Aorta (tissue), 5 donors: ENCODE measurements at places on chromosomes 13 and 19. TPM values are rescaled to one million over a fixed set of nuclear protein-coding genes. Genes with fewer than 3 reads are reported as not detected.

The ZNF283 gene
- 12.0 TPM for total RNA-seq

DNA sequence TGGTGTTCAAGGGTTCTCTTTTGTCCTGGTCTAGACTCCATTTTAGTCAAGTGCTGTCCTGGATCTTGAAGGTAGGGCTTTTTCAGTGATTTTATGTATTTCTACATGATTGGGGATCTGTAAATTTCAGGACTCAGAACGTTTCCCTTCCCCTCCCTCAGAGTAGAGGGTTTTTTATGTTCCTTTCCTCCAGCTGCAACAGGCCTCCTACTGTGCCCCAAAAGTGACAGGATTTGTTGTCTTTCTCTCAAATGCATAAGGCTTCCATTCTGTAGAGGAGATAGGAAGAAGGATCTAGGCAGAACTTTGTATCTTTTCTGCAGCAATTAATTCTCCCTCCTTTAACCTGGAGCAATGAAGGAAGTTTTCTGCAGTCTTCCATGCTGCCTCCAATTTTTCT, 251.3 kb downstream of the MAB21L1 start:
- H3K4me1 ChIP-seq: no peaks in the 10 kb centered on the region
- no peak overlapping the region for H3K27ac ChIP-seq
- H3K36me3 ChIP-seq: no peaks in the 10 kb centered on the region
- no peaks in the 10 kb centered on the region for H3K27me3 ChIP-seq

GRCh38 chr19:14063105-14063504, 1.2 kb upstream of the PALM3 start:
- no peak for DNase-seq
- no peak overlapping the region for H3K27ac ChIP-seq
- no peaks in the 10 kb centered on the region for H3K27me3 ChIP-seq
- no peaks in the 10 kb centered on the region for H3K4me1 ChIP-seq
- no peaks in the 10 kb centered on the region for H3K36me3 ChIP-seq

DNA sequence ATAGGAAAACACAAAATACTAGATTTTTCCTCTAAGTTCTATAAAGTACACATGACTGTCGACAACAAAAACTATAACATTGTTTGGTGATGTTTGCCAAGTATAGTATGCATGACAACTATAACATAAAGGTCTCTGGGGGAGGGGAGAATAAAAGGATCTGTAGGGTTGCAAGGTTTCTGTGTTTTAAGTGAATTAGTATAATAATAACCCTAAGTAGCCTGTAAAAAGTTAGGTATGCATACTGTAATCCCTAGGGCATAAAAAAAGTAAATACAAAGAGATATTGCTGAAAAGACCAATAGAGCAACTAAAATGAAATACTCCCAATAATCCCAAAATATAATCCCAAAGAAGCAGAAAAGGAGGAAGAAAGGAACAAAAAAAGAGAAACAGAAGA, 14.6 kb downstream of the MYCBP2 start:
- no peak overlapping the region for H3K27ac ChIP-seq
- H3K4me3 ChIP-seq: no peak overlapping the region
- DNase-seq: no peak
- no peaks in the 10 kb centered on the region for H3K36me3 ChIP-seq

GRCh38 chr13:20175907-20176652, 15.2 kb upstream of the GJA3 start:
- no peaks in the 10 kb centered on the region for H3K27me3 ChIP-seq
- no peaks in the 10 kb centered on the region for H3K4me1 ChIP-seq
- no peaks in the 10 kb centered on the region for H3K36me3 ChIP-seq
- H3K27ac ChIP-seq: no peak overlapping the region
- no peak for DNase-seq

DNA sequence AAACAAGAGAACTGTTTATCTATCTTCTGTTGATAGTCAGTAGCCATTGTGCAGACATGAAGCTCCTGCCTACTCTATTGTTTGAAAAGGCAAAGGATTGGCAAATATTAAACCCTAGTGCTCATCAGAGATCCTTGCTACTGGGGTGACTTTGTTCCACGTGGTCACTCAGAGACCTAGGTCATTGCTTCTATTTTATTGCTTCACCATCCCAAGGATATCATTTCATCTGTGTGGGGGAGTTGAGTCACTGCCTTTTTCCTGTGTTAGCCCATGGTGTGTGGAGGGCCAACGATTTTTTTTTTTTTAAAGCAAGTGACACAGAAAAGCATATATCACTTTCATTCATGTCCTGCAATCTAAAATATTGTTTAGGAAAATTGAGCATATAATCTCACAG, 254.1 kb upstream of the RXFP2 start:
- no peak overlapping the region for H3K27ac ChIP-seq
- H3K4me1 ChIP-seq: no peaks in the 10 kb centered on the region
- H3K36me3 ChIP-seq: no peaks in the 10 kb centered on the region
- no peak overlapping the region for H3K4me3 ChIP-seq

DNA sequence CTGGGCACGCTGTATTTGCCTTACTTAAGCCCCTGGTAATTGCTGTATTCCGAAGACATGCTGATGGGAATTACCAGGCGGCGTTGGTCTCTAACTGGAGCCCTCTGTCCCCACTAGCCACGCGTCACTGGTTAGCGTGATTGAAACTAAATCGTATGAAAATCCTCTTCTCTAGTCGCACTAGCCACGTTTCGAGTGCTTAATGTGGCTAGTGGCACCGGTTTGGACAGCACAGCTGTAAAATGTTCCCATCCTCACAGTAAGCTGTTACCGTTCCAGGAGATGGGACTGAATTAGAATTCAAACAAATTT, 676 bp downstream of the BRCA2 start:
- H3K27ac ChIP-seq: peak overlapping the region; percentile 85
- peak overlapping the region; percentile 56 for H3K4me3 ChIP-seq
- no peaks in the 10 kb centered on the region for H3K4me1 ChIP-seq
- no peaks in the 10 kb centered on the region for H3K27me3 ChIP-seq

GRCh38 chr13:31946091-31946770, 85.3 kb upstream of the FRY start:
- no peak overlapping the region for H3K4me3 ChIP-seq
- H3K27ac ChIP-seq: no peak overlapping the region
- no peak for DNase-seq
- H3K4me1 ChIP-seq: no peaks in the 10 kb centered on the region
- H3K27me3 ChIP-seq: no peaks in the 10 kb centered on the region
